Esophagus muscularis mucosa (tissue), 4 donors: ENCODE measurements at places on chromosomes 11 and 22. TPM values are rescaled to one million over a fixed set of nuclear protein-coding genes. Genes with fewer than 3 reads are reported as not detected.

TRIM64 gene
- not detected for total RNA-seq

PARVG gene
- total RNA-seq, result 13.5 TPM

TH gene
- total RNA-seq, result not detected

CHRM1 gene
- total RNA-seq, result not detected

PNPLA3 gene
- total RNA-seq, result not detected

PRAME gene
- not detected for total RNA-seq

PITPNM1 gene
- total RNA-seq, result 15.6 TPM

GPHA2 gene
- not detected for total RNA-seq

CHRDL2 gene
- total RNA-seq, result not detected

RAB36 gene
- total RNA-seq, result 6.6 TPM

ZDHHC8 gene
- 11.8 TPM for total RNA-seq

GLYAT gene
- total RNA-seq, result not detected

GRCh38 chr11:37320921-37321320, 722.9 kb upstream of the RAG2 start:
- H3K27me3 ChIP-seq, result no peaks in the 10 kb centered on the region
- no peak for DNase-seq
- no peaks in the 10 kb centered on the region for H3K4me1 ChIP-seq

DNA sequence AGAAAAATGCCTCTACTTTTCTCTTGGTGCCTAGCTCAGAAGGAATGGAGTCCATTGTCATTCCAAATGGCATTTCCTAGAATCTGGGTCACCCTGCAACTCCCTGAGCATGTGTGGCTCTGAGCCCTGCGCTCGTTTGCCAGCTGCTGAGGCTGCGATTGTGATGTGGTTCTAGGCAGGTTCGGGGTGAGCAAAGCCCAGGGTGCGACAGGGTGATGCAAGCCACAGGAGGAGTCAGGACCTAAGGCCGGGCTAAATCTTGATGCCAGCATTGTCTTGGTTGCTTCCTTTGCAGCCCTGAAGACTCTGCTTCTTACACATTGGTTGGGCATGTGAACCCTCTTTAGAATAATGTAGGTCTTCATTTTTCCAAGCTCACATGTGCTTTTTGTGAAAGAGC, 131.0 kb downstream of the MORC2 start:
- no peaks in the 10 kb centered on the region for H3K27me3 ChIP-seq
- H3K4me1 ChIP-seq, result no peaks in the 10 kb centered on the region
- H3K27ac ChIP-seq, result no peak overlapping the region
- H3K36me3 ChIP-seq, result no peaks in the 10 kb centered on the region

DNA sequence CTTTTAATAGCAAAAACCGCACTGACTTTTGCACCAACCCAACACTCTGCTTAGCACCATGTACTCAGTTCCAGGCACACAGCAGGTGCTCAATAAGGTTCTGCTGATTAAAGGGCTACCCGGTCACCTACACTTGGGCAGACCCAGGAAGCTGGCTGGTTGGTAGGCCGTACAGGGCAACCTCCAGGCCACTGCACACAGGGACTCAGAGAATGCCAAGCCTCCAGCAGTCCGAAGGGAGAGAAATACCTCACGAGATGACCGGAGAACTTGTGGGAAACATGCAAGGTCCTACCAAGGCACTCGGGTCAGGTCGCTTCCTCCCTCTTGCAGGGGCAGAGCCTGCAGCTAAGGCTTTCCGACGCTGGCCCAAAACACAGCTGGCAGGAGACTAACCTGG, 109.2 kb downstream of the MICAL3 start:
- H3K4me3 ChIP-seq, result no peak overlapping the region
- no peak for DNase-seq
- H3K4me1 ChIP-seq, result peaks cover 76% of the 10 kb centered on the region
- no peaks in the 10 kb centered on the region for H3K27me3 ChIP-seq

DNA sequence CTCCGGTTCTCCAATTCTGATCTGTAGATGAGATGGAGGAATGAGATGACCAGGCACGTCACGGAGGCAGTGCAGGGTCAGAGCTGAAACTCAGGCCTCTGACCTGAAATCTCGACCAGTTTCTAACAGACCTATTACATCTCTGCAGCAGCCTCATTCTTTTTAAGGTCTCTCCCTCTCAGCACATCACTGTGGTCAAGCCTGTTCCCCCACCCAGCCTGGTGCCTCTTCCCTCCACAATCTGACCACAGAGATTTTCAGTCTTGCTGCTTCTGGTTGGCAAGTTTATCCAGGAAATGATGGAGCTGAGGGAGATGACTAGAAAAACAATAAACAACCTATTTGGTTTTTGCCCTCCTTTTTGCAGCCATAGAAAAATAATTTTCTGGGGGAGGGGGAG, 9.5 kb downstream of the GRAMD1B start:
- DNase-seq, result no peak
- H3K27me3 ChIP-seq, result no peaks in the 10 kb centered on the region
- no peaks in the 10 kb centered on the region for H3K36me3 ChIP-seq
- no peaks in the 10 kb centered on the region for H3K4me1 ChIP-seq
- no peak overlapping the region for H3K4me3 ChIP-seq

GRCh38 chr22:40204321-40205116, 26.8 kb downstream of the TNRC6B start:
- no peaks in the 10 kb centered on the region for H3K27me3 ChIP-seq
- peak overlapping the region; percentile 71 for H3K27ac ChIP-seq
- DNase-seq, result no peak
- H3K4me1 ChIP-seq, result peaks cover 60% of the 10 kb centered on the region

DNA sequence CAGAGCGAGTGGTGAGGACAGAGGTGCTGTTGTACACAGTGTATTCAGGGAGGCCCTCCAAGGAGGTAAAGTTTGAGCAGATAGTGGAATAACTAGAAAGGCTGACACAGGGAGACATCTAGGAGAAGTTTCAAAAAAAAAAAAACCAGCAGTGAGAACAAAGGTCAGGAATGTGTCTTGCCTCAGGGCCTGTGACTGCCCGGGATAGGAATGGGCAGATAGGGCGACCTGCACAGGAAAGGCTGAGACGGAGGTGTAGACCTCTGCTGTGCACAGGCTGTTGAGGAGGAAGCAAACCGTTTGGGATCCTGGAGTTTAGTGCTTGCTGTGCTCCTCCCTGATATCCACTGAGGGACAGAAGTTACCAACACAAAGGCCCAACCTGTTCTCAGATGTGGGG, 406.5 kb upstream of the B3GAT1 start:
- no peaks in the 10 kb centered on the region for H3K36me3 ChIP-seq
- no peaks in the 10 kb centered on the region for H3K27me3 ChIP-seq
- no peak overlapping the region for H3K27ac ChIP-seq

GRCh38 chr11:10377183-10377582, 72.3 kb downstream of the ADM start:
- H3K27me3 ChIP-seq, result no peaks in the 10 kb centered on the region
- peak overlapping the region; percentile 0 for H3K27ac ChIP-seq
- H3K36me3 ChIP-seq, result no peaks in the 10 kb centered on the region

- no peak for DNase-seq
- no peaks in the 10 kb centered on the region for H3K36me3 ChIP-seq
- H3K27ac ChIP-seq, result no peak overlapping the region
- no peak overlapping the region for H3K4me3 ChIP-seq
- peaks cover 4% of the 10 kb centered on the region for H3K4me1 ChIP-seq
- no peaks in the 10 kb centered on the region for H3K27me3 ChIP-seq
Measured at GRCh38 chr11:7525424-7525823, 11.6 kb downstream of the PPFIBP2 start.

DNA sequence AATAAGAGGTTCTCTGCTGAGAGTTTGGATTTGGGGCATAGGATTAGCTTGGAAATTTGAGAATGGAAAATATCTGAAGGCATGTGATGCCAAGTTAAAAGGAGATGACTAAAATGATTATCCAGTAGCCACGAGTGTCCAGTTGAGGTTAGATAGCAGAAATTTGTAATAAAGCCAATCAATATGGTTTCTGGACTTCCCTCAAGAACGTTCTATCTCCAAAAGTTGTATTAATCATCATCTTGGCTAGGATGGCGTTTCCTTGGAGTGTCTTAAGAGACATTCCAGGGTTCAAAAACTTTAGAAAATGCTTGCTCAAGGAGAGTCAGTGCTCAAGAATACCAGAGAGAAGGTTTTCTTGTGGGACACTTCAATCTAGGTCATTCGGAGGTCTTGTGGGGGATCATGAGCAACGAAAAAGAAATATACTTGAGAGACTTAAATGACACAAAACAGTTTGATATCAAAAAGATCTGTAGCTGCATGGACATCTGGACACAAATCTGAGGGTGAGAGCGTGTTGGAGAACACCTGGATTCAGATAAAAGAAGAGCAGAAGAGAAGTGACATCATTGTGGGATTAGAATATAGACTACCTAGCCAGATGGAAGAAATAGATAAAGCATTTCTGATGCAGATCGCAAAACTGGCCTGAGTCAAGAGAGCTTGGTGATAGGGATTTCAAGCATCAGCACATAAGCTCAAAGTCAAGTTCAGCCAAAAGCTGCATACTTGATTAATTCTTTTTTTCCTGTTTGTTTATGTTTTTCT, 97.7 kb downstream of the ARFGAP2 start:
- H3K36me3 ChIP-seq, result no peaks in the 10 kb centered on the region
- H3K27ac ChIP-seq, result no peak overlapping the region
- no peak for DNase-seq
- H3K27me3 ChIP-seq, result no peaks in the 10 kb centered on the region
- no peaks in the 10 kb centered on the region for H3K4me1 ChIP-seq

- peak; percentile 91 for DNase-seq
- no peaks in the 10 kb centered on the region for H3K36me3 ChIP-seq
- no peak overlapping the region for H3K27ac ChIP-seq
- H3K27me3 ChIP-seq, result no peaks in the 10 kb centered on the region
Measured at GRCh38 chr11:82701847-82702520, 31.7 kb downstream of the FAM181B start.

DNA sequence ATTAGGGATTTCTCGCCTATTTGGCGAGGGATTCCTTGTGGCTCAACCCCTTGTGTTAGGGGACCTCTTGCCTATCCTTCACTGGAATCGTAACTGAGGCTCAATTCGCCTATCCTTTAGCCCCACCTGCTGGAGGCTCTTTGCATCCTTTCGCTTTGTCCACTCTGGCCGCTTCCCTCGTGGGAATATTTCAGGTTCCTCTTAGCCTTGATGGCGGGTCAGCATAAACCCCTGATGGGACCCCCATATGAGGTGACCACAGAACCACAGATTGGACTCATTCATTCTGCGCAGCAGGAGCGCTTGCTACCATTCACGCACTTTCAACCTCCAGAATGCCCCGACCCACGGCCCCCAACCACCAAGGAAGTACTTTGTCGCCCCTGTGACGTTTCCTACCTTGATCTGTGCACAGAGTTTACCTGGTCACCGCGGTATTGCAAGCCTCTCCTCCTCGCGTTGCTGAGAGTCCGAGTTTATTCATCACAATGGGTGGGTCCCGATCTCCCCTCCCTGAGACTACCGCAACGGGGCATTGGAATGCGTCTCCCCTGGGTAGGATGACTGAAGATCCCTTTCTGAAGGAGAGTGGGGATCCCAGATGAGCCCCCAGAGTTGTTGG, at the start of gene OR52N2:
TSS of gene OR52N2 (plus strand) at position 425 of the 622 bp plus-strand sequence. CDS start 11,412 bp downstream, outside the sequence.
- DNase-seq, result no peak
- no peaks in the 10 kb centered on the region for H3K4me1 ChIP-seq
- H3K27ac ChIP-seq, result no peak within 1 kb of the TSS

GRCh38 chr11:135027461-135027860, 615.4 kb upstream of the B3GAT1 start:
- no peaks in the 10 kb centered on the region for H3K4me1 ChIP-seq
- no peak overlapping the region for H3K27ac ChIP-seq

GRCh38 chr11:69821511-69822040, 2.4 kb upstream of the FGF3 start:
- no peaks in the 10 kb centered on the region for H3K36me3 ChIP-seq
- DNase-seq, result no peak
- peaks cover 14% of the 10 kb centered on the region for H3K4me1 ChIP-seq
- no peak overlapping the region for H3K4me3 ChIP-seq

- H3K27ac ChIP-seq, result peak overlapping the region; percentile 81
- H3K4me1 ChIP-seq, result peaks cover 51% of the 10 kb centered on the region
- no peak for DNase-seq
- peak overlapping the region; percentile 97 for H3K4me3 ChIP-seq
Measured at GRCh38 chr11:119107538-119108145, 498 bp downstream of the C2CD2L start.

DNA sequence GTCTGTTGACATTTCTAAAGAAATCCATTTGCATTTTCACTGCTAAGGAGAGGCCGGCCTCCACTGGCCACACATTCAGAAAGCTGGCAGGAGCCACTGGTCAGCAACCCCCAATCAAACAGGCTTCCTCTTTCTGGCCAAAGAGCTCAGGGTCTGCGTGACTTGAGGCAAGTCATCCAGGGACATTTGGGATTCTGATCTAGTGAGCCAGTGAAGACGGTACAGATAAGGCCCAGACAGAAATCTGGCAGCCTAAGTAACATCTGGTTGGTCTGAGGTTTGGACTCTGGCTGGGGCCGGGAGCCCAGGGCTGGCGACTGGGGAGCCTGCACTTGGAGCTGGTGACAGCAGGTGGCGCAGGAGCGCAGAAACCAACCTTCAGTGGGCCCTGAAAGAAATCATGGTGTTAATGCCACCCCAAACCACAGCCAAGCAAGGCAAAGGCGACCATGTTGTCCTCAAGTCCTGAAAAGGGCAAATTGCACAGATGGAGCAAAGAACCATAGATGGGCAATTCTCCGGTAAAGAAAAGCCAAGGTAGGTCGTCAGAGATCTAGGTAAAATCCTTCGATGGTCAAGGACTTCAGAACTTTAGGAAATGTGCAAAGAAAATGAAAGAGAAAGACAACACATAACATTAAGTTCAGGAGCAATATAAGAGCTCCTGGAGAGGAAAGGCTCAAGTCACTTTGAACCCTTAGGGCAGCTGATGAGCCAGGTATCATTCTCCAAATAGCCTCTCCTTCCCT, 99.4 kb upstream of the BLID start:
- H3K27ac ChIP-seq, result peak overlapping the region; percentile 4
- no peaks in the 10 kb centered on the region for H3K27me3 ChIP-seq

DNA sequence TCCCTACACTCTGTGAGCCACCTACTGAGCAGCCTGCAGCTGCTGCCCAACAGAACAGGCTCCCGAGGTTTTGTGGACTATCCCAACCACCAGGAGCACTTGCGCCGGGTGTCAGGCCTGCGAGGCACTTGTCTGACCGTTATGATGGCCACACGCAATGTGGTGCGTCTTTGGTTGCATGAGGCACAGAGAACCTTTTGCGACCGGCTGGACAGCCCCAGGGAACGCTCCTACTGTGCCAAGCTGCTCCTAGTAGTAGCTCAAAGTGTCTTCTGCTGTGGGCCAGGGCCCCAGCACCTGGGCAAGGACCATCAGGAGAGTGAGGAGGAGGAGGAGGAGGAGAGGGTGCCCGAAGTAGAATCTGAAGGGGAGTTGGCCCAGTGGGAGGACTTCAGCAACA, 46.4 kb downstream of the RRP8 start:
- no peak overlapping the region for H3K27ac ChIP-seq
- no peaks in the 10 kb centered on the region for H3K4me1 ChIP-seq
- no peaks in the 10 kb centered on the region for H3K27me3 ChIP-seq
- DNase-seq, result no peak

- H3K27ac ChIP-seq, result peak overlapping the region; percentile 73
- peaks cover 74% of the 10 kb centered on the region for H3K4me1 ChIP-seq
- H3K4me3 ChIP-seq, result peak overlapping the region; percentile 7
- H3K27me3 ChIP-seq, result no peaks in the 10 kb centered on the region
- DNase-seq, result peak; percentile 98
- no peaks in the 10 kb centered on the region for H3K36me3 ChIP-seq
Measured at GRCh38 chr22:45997077-45997776, 20.3 kb upstream of the WNT7B start.

GRCh38 chr11:57354699-57355098, 16.5 kb downstream of the P2RX3 start:
- no peaks in the 10 kb centered on the region for H3K36me3 ChIP-seq
- no peak overlapping the region for H3K27ac ChIP-seq
- no peaks in the 10 kb centered on the region for H3K27me3 ChIP-seq
- H3K4me3 ChIP-seq, result no peak overlapping the region
- H3K4me1 ChIP-seq, result peaks cover 18% of the 10 kb centered on the region
